Left ventricle myocardium inferior (tissue), 1 donor: ENCODE measurements at places on chromosomes 6 and 20.
A peak's percentile ranks its signal among the peaks of the same experiment; 100 is the strongest.

DNA sequence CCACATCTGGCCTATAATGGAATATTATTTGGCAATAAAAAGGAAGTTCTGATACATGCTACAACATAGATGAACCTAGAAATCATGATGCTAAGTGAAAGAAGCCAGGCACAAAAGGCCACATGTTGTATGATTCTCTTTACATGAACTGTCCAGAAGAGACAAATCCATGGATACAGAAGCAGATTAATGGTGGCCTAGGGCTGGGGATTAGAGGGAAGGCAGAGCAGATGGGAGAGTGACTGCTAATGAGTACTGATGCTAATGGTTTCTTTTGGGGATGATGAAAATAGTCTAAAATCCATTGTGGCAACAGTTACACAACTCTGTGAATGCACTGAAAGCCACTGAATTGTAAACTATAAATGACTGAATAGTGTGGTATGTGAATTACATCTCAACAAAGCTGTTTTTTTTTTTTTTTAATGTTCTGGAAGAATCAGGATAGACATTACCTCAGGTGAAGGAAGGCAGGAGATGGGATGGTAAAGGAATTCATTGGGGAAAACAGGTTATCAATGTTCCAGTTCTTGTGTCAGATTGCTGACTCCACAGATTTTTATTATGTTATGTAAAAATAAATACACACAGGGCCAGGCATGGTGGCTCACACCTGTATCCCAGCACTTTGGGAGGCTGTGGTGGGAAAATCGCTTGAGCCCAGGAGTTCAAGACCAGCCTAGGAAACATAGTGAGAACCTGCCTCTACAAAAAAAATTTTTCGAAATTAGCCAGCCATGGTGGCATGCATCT is 8.9 kb upstream of the SOX12 start:
- no peak for DNase-seq

DNA sequence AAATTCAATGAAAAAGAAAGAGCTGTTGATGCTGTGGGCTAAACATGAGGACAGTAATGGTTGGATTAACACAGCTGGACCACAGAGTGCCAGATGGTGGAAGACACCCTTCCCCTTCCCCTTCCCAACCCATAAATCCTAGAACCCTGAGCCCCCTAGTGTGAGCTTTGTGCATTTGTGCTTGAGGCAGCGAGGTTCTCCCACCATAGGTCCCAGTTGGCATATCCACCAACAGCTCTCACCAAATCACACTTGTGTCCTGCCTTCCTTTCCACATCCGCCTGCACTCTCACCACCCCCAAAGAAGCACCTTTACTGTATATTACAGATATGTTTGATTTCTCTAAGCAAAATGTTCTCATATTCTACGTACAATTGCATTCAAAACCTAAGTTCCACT is 32.8 kb upstream of the HBS1L start:
- no peak for DNase-seq

GRCh38 chr6:112920994-112921393 is 573.9 kb downstream of the RFPL4B start:
- DNase-seq = no peak

- DNase-seq = no peak
Measured at GRCh38 chr20:59644371-59644939, 40.1 kb downstream of the PHACTR3 start.

- no peak for DNase-seq
Measured at GRCh38 chr20:48069596-48069995, 284.3 kb upstream of the SULF2 start.

DNA sequence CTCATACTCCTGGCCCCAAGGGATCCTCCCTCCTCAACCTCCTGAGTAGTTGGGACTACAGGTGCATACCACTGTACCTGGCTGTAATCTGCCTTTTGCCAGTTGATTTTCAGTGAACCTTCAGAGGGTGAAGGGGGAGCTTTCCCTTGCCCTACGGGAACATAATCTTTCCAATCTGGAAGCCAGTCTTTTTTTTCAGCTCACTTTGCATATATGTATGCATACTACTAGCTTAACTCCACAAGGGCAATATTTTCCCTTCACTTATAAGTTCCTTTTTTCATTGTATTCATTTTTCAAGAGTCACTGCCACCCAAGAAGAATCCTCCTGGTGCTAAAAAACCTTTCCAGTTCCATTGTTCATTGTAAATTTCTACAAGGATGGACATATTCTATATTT is 53.4 kb upstream of the GCM1 start:
- no peak for DNase-seq

GRCh38 chr6:68468244-68468884 is 166.7 kb upstream of the ADGRB3 start:
- DNase-seq = no peak

GRCh38 chr6:125957845-125958244 is 1.3 kb downstream of the HINT3 start:
- DNase-seq = no peak

DNA sequence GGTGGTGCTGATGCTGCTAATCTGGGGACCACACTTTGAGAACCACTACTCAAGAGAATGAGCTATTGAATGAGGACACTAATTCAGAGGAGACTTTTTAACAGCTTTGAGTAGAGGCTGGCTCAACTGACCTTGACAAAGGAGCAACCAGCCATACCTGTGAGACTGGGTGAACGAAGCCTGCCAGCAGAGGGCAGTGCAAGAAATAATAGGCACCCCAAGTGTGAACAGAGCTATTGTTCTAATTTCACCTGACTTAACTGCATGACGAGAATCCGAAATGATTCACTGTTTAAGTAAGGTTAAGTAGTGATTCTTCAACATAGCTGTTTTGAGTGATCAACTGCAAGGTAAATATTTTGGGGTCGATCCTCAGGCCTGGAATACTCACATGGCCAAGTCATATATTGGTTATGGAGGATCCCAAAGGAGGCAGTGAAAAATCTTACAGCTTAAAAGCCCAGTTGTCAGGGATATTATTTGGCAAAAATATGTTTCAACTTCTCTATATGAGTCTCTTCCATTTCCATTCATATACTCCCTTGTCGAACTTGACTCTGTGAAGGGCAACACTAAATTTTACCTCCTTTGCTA is 550.5 kb upstream of the MARCKS start:
- peak; percentile 60 for DNase-seq

- DNase-seq = no peak
Measured at GRCh38 chr6:106396426-106397220, 36.1 kb downstream of the CRYBG1 start.

- no peak for DNase-seq
Measured at GRCh38 chr6:82074556-82074955, 173.0 kb downstream of the IBTK start.

GRCh38 chr20:17663040-17663399 is 19.0 kb downstream of the RRBP1 start:
- no peak for DNase-seq

- DNase-seq = no peak
Measured at GRCh38 chr6:452301-453067, 60.9 kb downstream of the IRF4 start.

DNA sequence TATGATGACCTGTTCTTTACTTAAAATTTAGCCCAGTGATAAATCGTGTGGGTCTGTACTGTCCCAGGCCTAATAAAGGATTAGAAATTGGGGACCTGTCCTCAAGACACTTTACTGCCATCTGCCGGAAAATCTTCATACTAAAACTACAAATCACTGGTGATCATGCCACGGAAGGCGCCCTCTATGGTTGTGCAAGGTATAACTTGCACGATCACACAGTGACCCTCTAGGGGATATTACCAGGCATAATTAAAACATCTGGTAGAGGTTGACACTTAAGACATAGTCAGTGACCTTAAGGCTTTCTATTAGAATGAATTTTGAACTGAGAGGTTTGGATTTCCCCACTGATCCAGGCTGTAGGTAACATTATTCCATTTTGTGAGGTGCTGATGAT is 172.6 kb downstream of the BMP2 start:
- no peak for DNase-seq

GRCh38 chr20:22475662-22476061 is 108.7 kb downstream of the FOXA2 start:
- no peak for DNase-seq

GRCh38 chr6:90466154-90466940 is 120.5 kb downstream of the MAP3K7 start:
- no peak for DNase-seq

DNA sequence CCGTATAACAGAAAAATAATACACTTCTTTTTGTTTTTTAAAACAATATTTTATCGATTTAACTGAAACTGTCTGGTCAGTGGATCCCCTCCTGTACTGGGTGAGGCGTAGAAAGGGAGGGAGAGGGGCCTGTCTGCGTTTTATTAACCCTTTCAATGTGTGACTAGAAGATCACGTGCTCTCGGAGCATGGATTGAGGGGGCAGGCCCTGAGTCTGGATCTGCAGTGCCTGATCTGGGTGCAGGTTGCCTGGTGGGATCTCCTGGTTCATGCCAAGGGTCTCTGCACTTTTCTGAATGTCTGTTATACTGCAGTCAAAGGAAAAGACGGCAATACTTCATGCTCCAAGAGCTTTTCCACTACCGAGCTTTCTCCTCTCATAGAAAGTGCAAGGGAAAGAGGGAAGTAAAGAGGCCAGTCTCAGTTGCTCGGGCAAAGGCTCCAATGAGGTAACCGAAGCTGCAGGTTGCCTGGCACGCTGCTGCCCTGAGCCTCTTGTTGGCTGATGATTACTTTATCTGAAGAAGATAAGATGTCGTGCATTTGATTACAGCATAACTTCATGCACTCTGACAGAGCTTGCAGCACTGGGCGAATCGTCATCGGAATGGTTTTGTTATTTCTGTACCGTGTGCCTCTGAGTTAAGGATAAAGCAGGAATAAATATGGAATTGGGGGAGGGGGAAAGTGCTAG is 167.5 kb upstream of the PMEPA1 start:
- DNase-seq = no peak

DNA sequence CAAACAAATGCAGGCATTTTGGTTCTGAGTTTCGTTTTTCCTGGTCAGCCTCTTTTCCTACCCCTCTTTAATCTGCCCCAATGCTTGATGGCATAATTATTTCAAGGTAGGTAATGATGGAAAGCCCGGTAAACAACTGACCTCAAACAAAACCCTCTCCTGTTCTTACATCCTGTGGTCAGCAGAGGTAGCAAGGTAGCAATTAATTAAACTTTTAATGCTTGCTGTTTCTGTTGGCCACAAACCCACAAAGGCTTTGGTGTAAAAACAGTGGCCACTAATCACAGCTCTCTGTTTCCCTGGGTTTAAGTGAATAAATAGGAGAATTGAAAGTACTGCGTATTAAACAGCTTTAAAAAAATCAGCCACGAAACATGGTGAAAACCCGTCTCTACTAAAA is 261.5 kb upstream of the SOX4 start:
- DNase-seq = no peak

DNA sequence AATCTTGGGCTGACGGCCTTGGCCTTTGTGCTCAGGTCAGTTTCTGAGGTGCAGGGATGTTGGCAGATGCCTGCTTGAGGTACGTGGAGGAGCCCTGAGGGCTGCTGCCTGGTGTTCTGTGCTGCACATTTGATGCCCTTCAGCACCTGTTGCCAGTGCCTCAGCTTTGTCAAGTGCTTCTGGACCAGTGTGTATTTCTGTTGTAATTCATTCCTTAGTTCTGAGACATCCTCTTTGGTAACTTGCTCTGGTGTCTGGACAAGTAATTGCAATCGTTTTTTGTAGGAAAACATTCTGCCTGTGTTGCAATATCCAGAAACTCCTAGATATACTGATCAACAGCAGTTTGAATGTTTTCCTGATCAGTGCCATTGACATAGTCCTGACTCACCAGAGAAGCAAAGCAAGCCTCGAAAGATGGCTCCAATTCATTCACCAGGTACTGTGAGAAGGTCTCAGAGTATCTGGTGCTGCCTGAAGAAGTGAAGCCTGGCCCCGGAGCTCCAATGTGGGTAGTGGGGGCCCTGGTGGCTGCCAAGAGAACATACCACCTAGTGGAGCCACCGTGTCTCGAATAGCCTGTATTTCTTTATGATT is 26.7 kb downstream of the ZNF337 start:
- no peak for DNase-seq

DNA sequence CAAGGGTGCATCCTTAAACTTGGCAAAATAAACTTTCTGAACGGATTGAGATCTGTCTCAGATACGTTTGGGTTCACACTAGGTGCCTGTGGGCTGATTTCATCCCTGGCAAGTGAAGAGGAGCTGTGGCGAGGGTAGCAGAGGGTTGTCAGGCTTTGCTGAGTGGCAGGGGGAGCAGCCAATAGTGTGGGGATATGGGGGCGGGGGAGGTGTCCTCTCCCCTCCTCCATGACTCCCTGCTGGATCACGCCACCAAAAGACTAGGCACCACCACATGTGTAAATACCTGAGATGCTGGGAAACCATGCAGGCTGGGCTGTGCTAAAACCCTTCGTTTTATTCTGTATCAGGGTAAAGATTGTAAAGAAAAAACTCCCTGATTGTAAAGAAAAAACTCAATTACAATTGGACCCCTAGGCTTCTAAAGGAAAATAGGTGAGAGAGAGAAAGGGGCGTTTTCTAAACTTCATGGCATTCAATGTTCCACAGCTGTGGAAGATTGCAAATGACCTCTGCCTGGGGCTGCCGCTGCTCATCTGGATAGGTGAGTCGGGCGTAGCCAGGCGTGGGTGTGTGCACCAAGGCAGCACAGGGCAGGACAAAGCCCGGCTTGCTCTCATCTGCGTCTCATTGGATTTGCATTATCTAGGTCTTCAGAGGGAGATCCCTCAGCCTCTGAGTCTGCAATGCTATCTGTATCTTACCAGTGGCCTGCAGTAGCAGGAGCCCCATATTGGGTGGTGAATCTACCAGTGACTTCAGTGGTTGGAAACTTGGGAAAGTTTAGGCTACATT is 26.9 kb upstream of the ADTRP start:
- no peak for DNase-seq

DNA sequence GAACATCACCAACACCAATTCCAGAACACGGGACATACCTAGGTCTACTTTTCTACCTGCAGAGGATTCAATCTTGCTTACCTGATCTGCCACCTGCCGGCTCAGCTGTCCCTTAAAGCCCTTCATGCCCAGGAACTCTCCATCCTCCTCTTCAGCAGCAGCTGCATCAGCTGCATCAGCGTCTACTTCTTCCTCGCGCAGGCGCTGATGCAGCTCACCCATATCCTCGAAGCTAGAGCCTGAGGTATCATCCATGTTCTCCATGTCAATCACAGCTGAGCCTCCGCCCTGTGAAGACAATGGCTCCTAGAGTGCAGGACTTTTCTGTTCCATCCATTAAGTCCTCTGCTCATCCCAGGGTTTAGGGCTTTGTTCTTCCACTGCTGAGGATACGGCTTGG is 918 bp downstream of the YIPF3 start:
- DNase-seq = no peak

DNA sequence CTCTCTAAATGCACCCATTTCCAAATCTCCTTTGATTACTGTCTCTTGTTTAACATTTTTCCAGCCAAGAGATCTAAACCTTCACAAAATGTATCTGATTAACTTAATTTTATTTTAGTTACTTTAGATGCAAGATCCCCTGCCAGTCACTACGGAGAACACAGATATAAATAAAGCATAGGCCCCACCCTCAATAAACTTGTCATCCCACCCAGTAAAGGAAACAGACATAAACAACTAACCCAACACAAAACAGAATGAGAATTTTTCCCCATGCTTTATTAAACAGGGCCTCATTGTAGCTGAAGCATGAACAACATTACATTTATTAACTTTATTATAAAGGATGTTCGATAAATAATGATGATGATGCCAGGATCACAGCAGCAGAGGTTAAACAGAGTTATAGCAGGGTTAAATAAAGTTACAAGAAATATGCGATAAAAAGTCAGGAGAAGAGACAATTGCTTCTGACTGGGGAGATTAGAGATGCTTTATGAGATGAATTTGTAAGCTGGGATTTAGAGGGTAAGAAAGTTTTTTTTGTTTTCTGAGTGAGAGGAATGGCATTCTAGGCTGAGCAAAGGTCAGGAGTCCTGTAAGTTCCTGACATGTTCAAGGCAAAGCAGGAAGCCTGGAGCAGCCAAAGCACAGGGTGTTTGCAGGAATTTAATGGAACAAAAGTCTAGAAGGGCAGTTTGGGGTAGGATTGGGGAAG is 41.1 kb downstream of the TFAP2A start:
- DNase-seq = no peak
